ENCODE measurements at places on chromosomes 6 and 20.

DNA sequence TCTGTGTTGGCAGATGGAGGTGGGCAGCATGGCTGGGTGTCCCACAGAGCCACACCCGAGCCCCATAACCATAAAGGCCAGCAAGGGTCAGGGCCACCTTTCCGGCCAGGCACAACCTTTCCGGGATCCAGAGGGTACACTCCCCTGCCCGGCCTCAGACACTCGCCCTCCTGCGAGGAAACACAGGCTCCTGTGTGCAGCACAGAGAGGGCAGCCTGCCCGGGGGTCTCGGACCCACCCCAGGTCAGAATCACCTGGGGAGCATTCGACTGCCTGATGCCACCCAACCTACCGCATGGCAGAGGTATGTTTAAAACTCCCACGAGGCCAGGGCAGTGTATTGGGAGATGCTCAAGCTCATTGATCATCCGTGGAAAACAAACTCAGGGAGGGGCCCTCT is 260.3 kb downstream of the TAF4 start:
- no peak for DNase-seq

- no peak for DNase-seq
Measured at GRCh38 chr6:100130630-100131029, 136.6 kb upstream of the MCHR2 start.

DNA sequence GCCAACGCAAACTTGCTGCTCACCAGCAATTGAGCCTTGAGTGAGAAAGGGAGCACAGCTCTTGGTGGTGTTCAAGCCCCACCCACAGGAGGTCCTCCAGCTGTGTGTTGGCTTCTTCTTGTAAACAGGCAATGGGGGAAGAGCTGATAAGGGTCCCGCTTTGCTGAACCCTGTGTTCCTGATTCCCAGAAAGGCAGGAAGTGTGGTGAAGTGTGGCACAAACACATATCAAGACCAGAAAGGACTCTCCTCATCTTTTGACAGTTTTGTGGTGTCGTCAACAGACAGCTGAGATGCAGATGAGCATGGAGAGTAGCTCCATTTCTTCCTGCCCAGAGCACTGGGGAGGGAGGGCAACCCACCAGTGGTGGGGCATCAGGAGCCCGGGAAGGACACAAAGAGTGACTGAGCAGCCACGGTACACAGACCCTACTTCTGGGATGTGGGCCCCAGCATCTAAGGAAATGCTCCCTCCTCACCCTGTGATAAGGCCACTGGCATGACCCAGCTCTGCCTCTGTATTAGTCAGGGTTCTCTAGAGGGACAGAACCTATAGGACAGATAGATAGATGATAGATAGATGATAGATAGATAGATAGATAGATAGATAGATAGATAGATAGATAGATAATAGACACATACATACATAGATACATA is 188.9 kb upstream of the TAB2 start:
- no peak for DNase-seq

DNA sequence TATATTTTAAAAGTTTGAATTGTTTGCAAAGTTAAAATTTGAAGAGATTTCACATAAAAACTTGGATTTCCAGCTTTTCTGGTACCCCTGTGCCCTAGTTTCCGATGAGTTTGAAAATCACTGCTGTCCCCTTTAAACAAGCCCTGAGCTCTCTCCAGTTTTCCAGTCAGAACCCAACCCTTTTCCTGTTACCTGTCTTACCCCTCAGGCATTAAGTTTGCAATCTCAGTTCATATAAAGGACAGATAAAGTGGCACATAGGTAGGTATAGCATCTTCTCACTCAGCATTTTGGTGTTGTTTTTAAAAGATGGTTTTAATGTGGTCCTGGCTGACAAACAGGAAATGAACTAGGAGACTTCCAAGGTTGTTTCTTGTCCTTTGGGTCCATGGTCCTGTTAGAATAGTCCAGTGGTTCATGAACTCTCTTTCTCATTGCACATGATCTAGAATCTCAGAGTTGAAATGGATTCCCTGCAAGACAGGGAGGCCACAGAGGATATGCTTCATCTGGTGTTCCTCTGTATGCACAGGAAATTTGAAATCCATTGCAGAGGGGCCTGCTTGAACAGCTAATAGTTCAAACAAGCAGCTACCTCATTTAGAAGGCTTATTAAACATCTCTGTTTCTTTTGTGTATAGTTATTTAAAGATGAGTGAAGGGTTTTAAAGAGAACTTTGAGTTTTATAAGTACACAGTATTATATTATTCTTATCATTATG is 82.7 kb downstream of the JAG1 start:
- DNase-seq, result no peak

DNA sequence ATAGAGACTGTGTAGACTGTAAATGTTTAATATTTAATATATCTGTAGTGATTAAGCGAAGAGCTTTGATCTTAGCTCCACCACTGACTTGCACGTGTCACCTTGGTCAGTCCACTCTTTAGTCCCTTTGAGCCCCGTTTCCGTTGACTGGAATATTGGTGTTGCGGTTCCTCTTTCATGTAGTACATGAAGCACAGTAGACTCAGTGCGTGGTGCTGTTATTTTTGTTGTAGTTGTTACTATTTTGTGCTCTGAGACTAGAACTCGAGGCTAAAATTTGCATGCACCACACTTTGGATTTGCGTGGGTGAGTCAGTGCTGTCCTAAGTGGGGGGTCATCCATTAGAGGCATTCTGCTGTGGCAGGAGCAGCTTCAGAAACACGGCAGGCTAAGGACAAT is 291.4 kb downstream of the QKI start:
- DNase-seq, result no peak

GRCh38 chr6:16209539-16209938 is 28.8 kb upstream of the GMPR start:
- no peak for DNase-seq

DNA sequence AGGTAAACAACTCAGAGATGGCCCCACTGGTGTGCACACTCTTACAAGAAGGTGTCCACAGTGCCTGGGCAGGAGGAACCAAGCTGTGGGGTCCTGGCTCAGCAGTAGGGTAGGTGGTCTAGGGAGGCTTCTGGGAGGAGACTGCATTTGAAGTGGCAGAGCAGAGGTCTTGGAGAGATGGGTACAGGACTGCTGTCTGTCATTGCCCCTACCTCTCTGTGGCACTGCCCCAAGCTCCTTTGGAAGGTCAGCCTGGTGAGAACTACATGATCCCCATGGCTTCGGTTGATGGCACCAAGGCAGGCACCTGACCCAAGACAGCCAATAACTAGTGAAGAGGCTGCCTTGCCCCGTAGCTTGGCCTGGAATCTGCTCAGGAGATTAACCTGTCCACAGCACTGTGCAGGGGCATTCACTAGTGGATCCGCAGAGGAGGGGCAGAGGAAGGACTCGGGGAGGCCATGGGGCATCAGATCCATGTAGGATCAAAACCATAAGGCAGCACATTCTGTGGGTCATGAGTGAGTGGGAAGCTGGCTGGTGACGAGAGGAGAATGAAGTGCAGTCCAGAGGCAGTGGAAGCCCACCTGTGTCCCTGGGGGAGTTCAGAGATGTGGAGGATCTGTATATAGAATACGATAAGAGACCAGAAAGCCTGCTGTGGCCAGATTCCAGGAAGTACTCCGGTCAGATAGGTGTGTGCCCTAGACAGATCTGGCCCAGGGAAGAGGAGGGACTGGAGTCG is 162.0 kb downstream of the GRM4 start:
- no peak for DNase-seq

GRCh38 chr6:72650081-72650745 is 28.3 kb downstream of the KCNQ5 start:
- DNase-seq, result no peak

- no peak for DNase-seq
Measured at GRCh38 chr6:54285595-54285994, 22.6 kb upstream of the TINAG start.

DNA sequence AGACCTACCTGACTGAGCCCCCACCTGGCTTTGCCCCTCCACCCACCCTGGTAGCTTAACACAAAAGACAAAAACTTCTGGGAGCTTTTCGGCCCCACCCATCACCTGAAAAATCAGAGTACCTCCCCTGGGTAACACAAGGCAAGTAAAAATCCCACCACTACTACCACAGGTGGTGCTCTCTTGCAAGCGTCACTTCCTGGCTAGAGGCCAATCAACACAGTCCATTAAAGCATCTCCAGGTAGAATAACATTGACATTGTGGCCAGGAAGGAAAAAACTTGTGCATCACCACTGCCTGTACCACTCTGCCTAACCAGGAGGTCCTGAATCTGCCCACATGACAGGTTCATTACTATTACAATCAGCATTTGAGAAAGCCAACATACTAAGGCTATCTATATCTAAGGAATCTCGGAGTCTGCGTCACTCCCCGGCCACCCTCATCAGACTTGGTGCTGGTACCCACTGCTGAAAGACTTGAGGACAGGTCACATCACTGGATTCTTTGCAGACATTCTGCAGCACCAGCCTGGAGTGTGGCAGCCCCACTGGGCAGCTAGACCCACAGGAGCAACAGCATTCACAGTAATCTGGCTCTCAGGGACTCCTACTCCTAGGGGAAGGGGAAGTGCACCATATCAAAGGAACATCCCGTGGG is 125.9 kb downstream of the CDK19 start:
- DNase-seq, result no peak

DNA sequence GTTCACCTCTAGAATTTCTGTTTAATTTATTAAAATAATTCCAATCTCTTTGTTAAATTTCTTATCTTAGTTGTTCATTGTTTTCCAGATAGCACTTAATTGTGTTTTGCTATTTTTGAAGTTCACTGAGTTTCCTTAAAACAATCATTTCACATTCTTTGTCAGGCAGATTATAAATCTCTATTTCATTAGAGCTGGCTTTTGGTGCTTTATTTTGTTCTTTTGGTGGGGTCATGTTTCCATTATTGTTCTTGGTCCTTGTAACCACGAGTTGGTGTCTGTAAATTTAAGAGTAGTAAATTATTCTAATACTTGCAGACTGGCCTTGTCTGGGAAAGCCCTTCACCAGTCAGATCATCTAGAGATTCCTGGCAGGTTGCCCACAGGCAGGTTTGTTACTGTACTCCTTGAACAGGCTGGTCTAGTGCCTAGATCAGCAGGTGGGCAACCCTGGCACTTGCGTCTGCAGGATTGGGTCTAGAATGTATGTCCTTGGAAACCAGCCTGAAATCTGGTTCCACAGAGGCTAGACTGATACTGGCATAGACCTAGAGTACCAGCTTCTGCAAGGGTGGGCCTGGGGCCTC is 110.4 kb downstream of the ADGB start:
- DNase-seq, result no peak

GRCh38 chr6:56246881-56247653 is at the start of gene COL21A1:
Gene COL21A1 (minus strand): TSS chr6:56247580. CDS start chr6:56182618, 64,962 bp downstream.
- DNase-seq, result no peak

- DNase-seq, result no peak
Measured at GRCh38 chr20:37337208-37337991, 8.5 kb upstream of the SRC start.

- no peak for DNase-seq
Measured at GRCh38 chr6:106631346-106631745, 2.0 kb downstream of the QRSL1 start.

- DNase-seq, result no peak
Measured at GRCh38 chr6:43869079-43869710, 99.2 kb downstream of the VEGFA start.

Measured in esophagus muscularis mucosa (tissue), 4 donors.